SHP77 treated with DMSO at 0.1 percent for 48 hours (cell line): ENCODE measurements at places on chromosomes 3 and 15.

DNA sequence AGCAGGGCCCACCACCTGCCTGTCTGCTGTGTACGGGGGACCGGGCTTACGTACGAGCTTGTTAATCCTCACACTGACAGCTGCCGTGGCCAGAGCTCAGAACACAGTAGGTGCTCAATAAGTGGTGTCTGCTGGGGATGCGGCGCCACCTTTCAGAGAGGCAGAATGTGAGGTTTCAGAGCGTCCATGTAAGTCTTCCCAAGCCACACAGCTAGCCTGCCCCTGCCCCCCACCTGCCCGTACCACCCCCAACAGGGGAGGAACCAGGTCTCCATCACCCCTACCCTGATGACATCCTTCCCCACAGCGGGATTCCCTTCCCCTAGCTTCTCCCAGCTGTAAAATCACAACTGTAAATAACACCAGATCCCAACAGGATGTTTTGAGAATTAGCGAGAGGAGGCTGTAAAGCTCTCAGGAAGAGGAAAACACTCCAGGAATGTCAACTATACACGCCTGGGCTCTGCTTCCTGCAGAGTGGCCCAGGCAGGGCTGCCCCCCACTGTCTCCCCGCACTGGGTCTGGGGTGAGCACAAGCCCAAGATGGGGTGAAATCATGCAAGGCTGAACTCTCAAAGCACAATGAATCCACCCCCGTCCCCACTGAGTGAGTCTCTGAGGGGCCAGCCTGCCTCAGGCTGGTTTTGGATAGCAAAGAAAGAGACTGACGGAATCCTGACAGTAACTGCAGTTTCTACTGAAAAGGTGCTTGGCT is 250.1 kb upstream of the LYSMD4 start:
- no peak for DNase-seq

DNA sequence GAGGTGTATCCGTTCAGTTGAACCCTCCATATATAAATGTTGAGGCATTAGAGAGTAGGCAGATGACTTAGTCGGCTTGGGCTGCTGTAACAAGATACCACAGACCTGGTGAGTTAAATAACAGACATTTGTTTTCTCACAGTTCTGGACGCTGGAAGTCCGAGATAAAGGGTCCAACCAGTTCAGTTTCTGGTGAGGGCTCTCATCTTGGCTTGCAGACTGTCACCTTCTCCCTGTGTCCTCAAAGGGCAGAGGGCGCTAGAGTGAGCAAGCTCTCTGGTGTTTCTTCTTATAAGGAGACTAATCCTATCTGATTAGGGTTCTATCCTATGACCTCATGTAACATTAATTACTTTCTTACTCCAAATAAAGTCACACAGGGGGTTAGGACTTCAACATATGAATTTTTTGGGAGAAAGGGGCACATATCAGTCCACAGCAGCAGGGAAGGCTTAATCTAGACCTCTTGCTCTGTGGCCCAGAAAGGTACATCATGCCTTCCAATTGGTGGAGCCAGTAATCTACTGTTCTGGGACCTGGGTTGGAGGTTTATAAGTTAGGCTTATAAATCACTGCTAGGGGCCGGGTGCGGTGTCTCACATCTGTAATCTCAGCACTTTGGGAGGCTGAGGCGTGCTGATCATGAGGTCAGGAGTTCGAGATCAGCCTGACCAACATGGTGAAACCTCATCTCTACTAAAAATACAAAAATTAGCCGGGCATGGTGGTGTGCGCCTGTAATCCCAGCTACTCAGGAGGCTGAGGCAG is 26.3 kb upstream of the SLC28A2 start:
- no peak for DNase-seq

DNA sequence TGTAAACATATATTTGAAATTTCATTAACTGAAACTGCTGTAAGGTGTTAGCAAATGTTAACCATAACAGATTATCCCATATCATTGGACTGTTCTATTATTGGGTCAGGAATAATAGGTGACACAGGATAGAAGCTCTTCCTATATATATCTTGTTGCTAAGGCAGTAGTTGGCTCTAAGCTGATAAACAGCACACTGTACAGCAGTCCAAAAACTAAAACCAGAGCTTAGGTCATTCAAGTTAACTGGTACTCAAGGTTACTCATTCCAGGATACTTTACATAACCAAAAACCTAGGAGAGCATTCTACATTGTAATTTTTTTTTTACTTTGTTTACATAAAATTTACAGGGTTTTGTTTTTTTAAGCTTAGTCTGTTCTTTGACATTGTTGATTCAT is 8.9 kb downstream of the DNAJC19 start:
- DNase-seq: no peak

DNA sequence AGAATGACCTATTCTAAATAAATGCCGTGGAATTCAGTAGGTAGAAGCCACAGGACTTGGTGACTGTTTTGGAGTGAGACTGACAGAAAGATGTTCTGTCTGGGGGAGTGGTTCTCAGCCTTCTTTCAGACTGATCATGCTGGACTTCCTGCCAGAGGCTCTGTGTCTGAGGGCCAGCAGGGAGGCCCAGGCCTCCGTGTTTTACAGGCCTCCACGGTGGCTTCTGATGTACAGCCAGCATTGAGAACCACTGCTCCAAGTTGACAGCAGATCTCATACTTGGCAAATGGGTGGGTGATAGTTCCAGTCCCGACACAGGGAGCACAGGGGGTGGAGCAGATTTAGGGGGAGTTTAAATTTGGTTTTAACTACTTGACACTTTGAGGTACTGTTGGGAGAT is 6.7 kb upstream of the PIGZ start:
- no peak for DNase-seq

GRCh38 chr3:169133178-169134161 is 530.0 kb downstream of the MECOM start:
- no peak for DNase-seq

GRCh38 chr3:76199382-76199781 is 414.0 kb upstream of the ZNF717 start:
- no peak for DNase-seq

DNA sequence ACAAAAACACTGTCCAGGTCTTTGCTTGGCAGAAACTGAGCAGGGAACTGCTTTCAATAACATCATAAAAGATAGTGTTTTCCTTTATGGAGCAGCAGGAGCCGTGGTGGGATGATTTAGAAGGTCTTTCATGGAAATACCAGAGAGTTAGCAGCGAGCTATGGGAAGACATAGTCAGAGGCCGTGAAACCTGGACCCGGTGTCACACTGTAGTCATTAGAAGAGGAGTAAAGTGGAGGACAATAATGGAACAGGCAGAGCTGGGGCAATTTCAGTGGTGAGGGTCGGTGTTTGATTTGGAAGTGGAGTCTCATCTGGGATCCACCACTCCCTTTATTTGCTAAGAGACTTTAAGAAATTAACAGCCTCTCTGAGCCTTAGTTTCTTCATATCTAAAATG is 57.5 kb downstream of the GHSR start:
- DNase-seq: no peak

- DNase-seq: no peak
These were observed 241.8 kb downstream of the FOXP1 start for GRCh38 chr3:71341721-71342120.

DNA sequence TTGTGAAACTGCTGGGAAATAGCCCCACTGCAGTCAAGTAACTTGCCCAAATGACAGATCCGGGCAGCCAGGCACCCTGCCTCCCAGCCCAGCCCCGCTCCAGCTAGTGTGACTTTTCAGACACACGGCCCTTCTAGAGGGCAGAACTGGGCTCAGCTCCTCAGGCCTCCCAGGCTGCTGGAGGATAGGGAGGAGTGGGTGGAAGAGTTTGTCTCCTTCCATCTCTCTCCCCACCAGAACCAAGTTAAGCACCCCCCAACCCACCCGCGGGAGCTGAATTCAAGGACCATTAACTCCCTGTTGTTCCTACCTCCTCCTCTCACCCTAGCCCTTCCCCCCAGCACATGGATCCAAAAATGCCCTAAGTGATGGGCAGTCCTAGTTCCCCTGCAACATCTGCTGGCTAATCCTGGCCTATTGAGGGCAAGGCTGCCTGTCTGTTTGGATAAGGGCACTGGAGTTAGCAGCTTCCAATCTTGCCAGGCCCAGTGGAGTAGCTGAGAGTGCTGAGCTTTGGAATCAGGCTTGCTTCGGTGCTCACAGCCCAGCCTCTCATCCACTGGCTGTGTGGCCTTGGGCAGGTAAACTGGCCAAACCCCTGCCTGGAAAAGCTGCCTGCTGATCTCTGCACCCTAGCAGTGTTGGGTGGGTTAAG is 3.1 kb downstream of the CCDC33 start:
- DNase-seq: peak; percentile 9

DNA sequence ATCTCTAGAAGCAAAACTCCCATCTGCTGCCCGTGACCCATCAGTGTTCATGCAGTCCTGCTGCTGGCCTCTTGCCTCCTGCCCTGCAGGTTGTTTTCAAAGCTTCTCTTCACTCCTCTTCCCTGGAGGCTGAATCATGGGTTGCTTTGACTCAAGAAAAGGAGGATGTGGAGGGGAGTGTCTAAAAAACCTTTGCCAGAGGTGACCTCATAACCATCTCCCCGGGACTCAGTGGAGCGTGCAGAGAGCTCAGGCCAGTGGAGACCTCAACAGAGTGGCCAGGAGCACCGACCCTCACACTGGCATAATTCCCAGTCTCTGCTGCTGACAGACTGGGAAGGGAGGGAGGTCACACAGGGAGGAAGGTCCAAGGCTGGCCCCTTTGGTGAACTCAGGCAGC is 60.9 kb upstream of the ITGA11 start:
- no peak for DNase-seq

GRCh38 chr3:107208100-107208499 is 169.1 kb upstream of the CCDC54 start:
- DNase-seq: no peak

GRCh38 chr15:22872936-22873701 is 34.7 kb downstream of the NIPA2 start:
- no peak for DNase-seq

DNA sequence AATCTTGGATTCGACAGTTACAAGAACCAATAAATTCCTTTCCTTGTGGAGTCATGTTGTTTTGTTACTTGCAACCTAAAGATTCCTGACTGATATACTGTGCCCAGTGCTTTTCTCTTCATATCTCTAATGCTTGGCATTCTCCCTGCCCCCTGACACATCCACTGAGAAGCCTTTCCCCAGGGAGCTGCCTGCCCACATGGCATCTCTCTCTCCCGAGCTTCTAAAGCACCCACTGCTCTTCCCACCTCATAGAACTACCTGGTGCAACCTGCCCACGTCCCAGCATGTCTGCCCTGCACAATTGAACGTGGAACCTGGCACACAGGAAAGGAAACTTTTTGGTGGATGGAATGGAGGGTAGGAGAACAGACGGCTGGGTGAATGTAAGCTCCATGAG is 6.8 kb downstream of the CYP8B1 start:
- DNase-seq: no peak

DNA sequence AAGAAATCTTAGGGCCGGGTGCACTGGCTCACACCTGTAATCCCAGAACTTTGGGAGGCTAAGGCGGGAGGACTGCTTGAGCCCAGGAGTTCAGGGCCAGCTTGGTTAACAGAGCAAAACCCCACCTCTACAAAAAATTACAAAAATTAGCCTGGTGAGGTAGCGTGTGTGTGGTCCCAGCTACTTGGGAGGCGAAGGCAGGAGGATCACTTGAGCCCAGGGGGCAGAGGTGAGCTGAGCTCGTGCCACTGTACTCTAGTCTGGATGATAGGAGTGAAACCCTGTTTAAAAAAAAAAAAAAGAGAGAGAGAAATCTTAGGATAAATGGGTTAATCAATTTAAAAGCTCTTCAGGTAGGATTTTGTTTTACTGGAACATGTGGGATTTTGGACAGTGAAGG is 31.2 kb upstream of the DUT start:
- DNase-seq: no peak

- no peak for DNase-seq
These were observed 4.9 kb upstream of the TMEM212 start for GRCh38 chr3:171838218-171838720.

GRCh38 chr3:134326760-134327593 is 47.3 kb downstream of the AMOTL2 start:
- no peak for DNase-seq

DNA sequence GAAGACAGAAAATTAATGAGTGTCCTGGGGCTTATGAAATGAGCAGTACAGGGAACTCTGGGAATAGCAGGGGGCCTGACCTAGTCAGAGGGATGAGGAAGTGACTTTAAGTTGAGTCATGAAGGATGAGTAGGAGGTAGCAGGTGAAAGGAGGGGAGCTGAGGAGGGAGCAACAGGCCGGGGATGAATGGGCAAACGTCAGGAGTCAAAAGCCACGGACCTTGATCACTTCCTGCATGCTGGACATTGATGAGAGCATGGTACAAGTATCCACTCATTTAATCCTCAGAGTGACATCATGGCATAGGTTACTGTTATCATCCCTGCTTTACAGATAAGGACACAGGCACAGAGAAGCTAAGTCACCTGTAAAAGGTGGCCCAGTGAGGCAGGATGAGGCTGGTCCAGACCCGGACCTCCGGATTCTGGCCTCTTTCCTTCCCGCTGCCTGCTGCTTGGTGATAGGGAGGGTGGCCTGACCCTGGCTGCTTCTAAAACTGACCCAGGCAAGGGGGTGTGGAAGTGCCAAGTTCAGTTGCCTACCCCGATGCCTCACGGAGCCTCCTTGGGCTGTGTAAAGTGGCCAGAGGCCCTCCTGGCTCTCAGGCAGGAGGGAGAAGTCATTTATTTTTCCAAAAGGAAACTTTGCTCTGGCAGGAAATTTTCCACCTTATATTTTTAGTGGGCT is 7.6 kb downstream of the CORO2B start:
- no peak for DNase-seq

DNA sequence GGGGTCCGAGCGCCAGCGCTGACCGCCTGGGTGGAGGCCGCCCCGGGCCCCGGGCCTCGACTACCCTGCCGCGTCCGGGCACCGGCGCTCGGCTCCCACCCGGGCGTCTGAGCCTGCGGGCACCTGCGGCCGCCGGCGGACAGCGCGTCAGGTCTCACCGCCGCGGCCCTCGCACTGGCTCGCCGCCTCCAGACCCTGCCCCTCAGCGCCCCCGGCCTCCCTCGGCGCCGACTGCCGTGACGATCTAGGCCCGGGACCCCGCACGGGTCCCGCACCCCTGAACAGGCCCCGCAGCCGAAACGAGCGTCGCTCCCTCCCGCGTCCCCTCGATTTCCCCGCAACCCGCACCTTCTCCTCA is 297 bp downstream of the PRC1 start:
- DNase-seq: no peak

DNA sequence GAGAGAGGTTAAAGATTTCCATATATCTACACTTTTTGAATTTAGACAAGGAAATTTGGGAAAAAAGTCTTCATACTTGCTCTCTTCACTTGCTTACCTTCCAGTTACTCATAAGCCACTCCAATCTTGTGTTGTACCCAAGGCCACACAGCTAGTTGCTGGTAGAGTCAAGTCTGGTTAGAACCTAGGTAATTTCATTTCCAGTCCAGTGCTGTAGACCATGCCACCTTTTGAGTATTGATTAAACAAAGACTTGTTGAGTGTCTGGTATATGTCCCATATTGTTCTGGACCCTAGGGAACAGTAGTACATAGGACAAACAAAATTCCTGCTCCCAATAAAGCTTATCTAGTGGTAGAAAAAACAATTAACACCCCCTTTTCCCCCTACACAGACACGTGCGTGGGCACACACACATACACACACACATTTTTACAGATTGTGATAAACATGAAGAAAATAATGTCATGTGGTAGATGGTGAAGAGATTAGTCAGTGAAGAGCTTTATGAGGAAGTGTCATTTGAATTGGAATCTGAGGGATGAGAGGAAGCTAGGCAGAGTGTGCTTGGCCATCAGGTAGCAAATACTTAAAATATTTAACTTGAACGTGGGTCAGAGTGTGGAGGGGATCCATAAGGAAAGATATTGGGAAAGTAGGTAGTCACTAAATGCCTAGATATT is 2.1 kb downstream of the CMC1 start:
- DNase-seq: no peak

- no peak for DNase-seq
These were observed 5.2 kb downstream of the OCA2 start for GRCh38 chr15:28093752-28094535.
